ENCODE measurements at places on chromosomes 7 and 10.

GRCh38 chr10:106696239-106696638, 468.3 kb downstream of the SORCS1 start:
- DNase-seq: no peak

DNA sequence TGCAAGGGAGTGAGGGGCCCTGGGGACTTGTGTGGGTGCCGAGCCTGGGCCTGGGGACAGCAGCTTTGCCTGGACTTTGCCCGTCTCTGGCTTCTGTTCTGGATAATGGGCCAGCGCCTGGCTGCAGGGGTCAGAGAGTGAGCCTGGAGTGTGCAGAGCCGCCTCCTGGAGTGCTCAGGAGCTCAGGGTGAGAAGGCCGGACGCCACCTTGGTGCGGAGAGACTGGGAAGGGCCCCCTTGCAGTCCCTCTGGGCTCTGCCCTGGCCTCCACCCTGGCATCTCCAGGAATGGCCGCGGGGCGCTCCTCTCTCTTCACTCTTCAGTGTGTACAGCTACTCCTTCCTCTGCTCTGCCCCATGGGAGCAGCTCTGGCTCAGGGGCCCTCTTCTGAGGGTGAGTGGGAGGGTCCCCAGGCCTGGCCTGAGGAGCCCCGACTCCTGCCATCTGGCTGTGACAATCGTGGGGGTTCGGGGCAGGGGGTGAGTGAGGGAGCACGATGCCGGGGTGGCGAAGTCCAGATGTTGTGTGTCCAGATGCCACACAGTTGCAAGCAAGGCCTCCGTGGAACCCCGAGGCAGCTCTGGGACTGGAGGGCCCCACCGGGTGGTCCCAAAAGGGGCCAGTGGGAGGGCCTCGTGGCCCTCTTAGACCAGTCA, 187.1 kb downstream of the DNAJB6 start:
- no peak for DNase-seq

DNA sequence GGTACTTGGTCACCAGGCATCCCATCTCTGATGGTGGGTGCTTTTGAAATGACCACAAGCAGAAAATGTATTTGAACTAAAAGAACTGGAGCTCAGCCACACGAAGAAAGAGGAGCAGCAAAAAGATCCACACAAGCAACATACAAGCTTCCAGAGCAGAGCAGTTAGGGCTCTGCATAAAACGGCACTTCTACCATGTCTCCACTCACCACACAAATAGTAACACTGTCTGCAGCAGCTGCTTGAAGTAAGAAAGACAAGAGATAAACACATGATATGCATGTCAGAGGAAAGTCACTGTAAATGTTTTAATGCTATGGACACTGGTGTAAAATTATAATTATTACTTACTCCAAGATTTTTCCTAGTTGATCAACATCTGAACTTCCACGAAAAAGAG, 32.5 kb upstream of the FAM133B start:
- no peak for DNase-seq

DNA sequence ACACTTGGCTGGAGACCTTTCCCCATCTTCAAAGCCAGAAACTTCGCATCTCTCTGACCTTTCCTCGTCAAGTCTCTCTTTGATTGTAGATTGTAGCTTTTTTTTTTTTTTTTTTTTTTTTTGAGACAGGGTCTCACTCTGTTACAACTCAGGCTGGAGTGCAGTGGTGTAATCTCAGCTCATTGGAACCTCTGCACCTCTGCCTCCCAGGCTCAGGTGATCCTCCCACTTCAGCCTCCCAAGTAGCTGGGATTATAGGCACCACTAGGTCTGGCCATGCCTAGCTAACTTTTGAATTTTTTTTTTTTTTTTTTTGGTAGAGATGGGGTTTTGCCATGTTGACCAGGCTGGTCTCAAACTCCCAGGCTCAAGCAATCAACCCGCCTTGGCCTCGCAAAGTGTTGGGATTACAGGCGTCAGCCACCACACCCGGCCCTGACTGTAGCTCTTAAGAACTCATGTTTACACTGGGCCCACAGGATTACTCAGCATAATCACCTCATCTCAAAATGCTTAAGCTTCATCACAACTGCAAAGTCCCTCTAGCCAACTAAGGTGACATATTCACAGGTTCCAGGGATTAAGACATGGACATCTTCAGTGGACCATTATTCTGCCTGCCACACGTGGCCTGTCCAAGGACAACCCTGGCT, 11.7 kb downstream of the POLL start:
- DNase-seq: no peak

GRCh38 chr7:68183176-68183575, 1186.5 kb downstream of the TYW1 start:
- DNase-seq: no peak

GRCh38 chr7:28815369-28815927, 142.7 kb downstream of the TRIL start:
- no peak for DNase-seq

GRCh38 chr10:17292375-17292774, 64.3 kb downstream of the VIM start:
- DNase-seq: no peak

GRCh38 chr7:91291902-91292301, 27.7 kb downstream of the FZD1 start:
- no peak for DNase-seq

- no peak for DNase-seq
These were observed 28.8 kb upstream of the MICU1 start for GRCh38 chr10:72654720-72655119.

GRCh38 chr7:105017657-105018365, 3.8 kb downstream of the KMT2E start:
- DNase-seq: no peak

GRCh38 chr10:88236121-88236743, 346.9 kb downstream of the RNLS start:
- no peak for DNase-seq

- no peak for DNase-seq
These were observed 490.5 kb upstream of the ANKRD30A start for GRCh38 chr10:36634916-36635315.

DNA sequence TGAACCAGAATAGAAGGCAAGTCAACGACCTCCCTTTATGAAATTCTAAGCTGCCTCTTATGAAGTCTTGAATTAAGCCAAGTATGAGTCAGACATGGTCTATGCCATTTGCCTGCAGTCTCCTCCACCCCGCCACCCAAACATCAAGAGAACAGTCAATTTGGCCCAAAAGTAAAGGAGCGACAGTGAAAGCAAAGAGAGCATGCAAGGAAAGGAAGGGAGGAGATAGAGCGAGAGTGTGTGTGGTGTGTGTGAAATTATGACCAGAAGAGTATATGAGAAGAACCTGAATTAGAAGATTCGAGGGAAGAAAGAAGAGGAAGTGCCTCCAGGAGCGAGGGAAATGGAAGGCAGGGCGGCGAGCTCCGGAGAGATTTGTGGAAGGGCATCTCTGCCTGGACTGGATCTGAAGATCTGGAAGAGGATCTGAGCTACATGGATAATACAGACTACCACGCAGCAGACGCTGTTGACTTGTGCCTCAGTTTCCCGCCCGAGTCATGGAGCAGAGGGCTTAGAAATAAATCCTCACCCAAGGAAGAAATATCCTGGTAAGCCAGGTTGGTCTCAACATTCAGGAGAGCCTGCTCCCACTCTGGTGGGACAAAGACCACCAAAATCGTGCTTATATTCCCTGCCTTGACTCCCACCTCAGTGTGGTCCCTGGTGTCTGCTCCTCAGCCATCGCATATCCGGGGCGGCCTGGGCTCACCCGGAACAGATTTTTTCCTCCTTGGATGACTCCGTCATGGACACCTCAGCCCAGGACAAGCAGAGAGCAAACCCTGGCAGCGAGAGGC, 459 bp downstream of the ZDHHC6 start:
- no peak for DNase-seq

DNA sequence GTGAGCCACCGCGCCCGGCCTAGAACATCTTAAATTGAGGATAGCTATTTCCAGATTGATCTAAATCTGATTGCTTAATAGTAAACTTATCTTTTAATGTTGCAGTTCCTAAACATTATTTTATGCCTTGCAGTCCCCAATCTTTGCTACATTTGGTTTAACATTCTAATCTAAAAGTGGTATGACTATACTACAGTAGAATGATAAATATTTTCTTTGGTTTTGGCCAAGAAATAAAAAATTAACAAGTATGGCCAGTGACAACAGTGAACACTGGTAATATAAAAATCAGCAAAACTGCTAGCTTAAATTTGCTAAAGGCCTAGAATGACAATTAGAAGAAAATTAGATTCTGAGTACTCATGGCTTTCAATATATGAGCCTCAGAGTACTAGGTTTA, 73.5 kb downstream of the CDK6 start:
- DNase-seq: no peak

- DNase-seq: no peak
These were observed 4.0 kb downstream of the BAMBI start for GRCh38 chr10:28681291-28681763.

GRCh38 chr10:79209831-79210230, 137.4 kb upstream of the PPIF start:
- DNase-seq: no peak

DNA sequence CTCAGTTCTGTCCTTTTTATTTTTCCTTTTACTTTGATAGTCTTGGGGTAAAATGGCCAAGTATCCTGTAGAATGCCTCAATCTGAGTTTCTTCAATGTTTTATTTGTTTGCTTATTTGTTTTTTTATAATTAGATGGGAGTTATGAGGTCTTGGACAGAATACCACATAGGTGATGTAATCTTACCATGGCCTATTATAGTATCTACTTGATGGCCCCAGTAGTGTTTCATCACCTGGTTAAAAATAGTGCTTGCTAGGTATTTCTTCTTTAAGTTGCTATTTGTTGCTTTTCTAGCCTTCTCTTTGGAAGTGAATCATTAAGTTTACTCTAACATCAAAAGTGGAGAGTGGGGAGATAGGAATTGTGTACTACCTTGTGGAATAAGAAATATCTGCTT, 1020.0 kb upstream of the KCND2 start:
- no peak for DNase-seq

DNA sequence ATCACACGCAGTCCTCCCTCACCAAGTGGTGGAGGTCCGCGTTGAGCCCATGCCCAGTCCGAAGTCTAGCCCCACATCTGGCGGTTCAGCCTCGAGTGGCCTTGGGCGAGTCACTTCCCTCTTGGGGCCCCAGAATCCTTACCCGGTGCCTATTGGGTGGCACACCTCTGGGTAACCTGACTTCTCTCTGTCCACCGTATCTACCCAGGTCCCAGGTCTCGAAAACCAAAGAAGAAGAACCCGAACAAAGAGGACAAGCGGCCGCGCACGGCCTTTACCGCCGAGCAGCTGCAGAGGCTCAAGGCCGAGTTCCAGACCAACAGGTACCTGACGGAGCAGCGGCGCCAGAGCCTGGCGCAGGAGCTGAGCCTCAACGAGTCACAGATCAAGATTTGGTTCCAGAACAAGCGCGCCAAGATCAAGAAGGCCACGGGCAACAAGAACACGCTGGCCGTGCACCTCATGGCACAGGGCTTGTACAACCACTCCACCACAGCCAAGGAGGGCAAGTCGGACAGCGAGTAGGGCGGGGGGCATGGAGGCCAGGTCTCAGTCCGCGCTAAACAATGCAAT, 4.3 kb downstream of the EN2 start:
- DNase-seq: no peak

- no peak for DNase-seq
These were observed 25.5 kb upstream of the ABLIM1 start for GRCh38 chr10:114683593-114683992.

GRCh38 chr7:23514755-23515154, 17.0 kb downstream of the TRA2A start:
- DNase-seq: no peak

DNA sequence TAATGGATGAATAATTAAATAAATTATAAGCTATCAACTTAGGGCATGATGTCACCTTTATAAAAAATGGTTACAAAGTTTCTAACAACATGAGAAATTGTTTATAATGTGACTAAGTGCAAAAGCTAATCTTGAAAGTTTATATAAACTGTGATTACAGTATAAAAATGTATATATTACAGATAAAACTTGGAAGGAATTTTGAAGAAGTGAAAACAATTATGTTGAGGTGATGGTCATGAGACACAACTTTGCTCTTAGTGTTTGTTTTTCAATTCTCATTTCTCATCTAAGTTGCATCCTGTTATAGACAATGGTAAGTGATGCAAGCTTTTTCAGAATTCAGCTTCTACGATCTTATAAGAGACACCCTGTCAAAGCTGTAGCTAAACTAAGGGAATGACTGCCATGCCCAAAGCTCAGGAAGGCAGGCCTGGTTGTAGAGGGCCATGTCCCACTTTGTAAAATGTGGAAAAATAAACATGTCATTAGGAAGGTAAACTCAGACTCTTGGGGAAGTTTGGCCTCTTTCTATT, 23.9 kb downstream of the MACC1 start:
- no peak for DNase-seq

GRCh38 chr7:45647967-45648670, 74.0 kb downstream of the ADCY1 start:
- DNase-seq: no peak

DNA sequence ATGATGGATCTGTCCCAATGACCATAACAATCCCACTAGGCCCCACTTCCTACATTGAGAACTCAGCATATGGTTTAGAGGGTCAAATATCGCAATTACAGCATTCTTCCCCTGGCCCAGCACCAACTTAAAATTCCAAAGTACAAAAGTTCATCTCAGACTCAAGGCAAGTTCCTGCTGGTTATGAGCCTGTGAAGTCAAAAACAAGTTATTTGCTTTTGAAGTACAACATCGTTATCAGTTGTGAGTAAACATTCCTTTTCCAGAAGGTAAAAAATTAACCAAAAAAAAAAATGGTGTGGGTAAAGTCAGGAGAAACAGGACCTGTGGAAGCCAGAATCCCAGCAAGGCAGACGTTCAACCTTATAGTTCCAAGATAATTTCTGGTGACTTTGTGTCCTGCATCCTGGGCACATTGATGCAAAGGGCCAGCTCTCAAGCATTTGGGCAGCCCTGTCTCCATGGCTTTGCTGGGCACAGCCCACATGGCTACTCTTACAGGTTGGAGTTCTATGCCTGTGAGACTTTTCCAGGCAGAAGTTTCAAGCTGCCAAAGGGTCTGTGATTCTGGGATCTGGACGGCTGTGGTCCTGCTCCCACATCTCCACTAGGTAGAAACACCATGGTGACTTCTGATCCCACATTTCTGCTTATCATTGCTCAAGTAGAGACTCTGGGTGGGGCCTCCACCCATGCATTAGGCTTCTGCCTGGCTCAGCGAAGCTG, 37.5 kb downstream of the AKR1C8 start:
- no peak for DNase-seq

DNA sequence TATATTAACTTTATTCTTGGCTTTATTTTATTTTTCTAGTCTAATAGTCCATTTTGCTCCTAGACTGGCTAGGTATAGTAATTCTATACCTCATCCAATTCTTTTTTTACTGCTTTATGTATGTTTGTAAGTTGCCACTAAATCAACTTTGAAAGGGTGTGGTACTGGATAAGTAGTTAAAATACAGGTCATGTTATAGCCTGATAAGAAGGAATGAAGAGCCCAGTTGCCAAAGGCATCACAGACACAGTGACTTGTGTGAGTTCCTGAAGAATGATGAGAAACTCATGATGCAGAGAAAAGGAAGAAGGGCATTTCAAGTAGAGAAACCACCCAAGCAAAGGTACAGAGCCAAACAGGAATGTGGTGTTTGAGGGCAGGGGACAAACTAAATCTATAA, 27.3 kb downstream of the NAPEPLD start:
- no peak for DNase-seq

GRCh38 chr7:101858437-101859385, 41.3 kb downstream of the CUX1 start:
- DNase-seq: no peak

Data from stimulated activated CD4-positive, alpha-beta T cell treated with anti-CD3 and anti-CD28 coated beads, Interleukin-12 subunit alpha, Interleukin-12 subunit beta, amount 100 ng/mL, for 4 hours (primary cell).